ENCODE measurements at places on chromosomes 7 and 10. TPM values are rescaled to one million over a fixed set of nuclear protein-coding genes. Genes with fewer than 3 reads are reported as not detected.

GRCh38 chr10:99698504-99699080 lies 33.3 kb downstream of the COX15 start:
- no peak for DNase-seq

- peak; percentile 84 for DNase-seq
Measured at GRCh38 chr10:98446151-98446660, 529 bp downstream of the HPS1 start.

CDHR3 gene
- total RNA-seq: 4.0 TPM

ZNF138 gene
- 2.7 TPM for total RNA-seq

DNA sequence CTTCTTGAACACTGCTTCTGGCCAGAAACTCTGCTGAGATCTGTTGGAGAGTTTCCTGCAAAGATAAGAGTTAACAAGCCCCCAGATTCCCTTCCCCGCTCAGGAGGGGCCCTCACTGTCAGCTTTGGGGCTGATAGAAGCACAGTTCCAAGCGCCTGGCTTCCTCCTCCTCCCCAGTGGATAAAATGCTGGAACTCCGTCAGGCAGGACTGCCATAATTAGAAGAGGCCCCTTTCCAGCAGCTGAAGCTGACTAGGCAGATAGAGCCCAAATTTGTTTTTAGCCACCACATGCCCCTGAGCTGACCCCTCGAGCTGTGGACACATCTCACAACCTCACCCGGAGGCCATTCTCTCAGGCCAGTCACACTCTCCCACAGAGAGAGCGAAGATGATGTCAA lies 89.4 kb downstream of the TBXAS1 start:
- DNase-seq: no peak

TAS2R4 gene
- total RNA-seq: 2.2 TPM

LRRC4 gene
- 0.70 TPM for total RNA-seq

DNA sequence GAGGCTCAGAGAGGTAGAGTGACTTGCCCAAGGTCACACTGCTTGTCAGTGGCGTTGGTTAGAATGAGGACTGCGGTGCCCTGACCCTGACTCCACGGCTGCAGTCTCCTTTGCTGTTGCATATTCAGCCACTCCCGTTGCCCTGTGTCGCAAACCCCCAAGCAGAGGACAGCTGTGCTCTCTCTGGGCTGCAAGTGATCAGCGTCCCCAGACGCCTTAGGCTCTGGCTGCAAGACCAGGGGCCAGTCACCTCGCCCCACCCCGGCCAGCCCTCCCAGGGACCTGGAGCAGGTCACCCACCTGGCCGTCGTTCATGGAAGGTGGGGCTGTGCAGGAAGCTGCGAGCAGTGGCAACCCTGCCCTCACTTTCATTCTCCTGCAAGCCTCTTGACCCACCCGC lies 51.7 kb upstream of the NANOS1 start:
- DNase-seq: no peak

DNA sequence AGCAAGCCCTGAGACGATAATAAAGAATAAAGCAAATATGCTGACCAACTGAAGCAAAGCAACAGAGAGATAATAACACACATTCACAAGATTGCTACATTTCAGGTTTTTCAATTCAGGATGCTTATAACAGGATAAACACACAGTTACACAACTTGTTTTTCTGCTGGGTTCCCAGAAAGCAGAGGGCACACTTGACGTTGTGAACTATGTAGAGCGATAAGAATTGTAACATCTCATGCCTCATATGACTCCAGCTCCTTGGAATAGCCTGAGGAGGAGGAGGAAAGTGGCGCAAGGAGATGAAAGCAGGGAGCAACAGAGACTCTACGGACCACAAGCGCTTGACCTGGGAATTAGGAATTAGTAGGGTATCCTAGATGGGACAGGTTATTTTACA lies 201.7 kb downstream of the SKAP2 start:
- no peak for DNase-seq

DNA sequence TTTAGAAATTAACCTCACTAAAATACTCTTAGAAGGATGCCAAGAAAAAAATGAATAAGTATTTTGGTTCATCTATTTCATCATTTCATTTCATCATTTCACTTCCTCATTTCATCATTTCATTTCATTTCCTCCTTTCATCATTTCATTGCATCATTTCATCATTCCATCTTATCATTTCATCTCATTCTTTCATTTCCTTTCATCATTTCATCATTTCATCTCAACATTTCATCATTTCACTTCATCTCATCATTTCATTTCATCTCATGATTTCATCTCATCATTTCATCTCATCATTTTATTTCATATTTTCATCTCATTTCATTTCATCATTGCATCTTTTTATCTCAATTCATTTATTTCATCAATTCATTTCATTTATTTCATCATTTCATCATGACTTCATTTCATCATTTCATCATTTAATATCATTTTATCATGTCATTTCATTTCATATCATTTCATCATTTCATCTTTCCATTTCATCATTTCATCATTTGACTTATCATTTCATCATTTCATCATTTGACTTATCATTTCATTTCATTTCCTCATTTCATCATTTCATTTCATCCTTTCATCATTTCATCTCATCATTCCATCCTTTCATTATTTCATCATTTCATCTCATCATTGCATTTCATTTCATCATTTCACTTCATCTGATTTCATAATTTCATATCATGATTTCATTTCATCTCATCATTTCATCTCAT lies 129.9 kb downstream of the ZNF92 start:
- DNase-seq: no peak

ABCC2 gene
- 0.24 TPM for total RNA-seq

CDNF gene
- 2.9 TPM for total RNA-seq

HKDC1 gene
- 0.19 TPM for total RNA-seq

- no peak for DNase-seq
Measured at GRCh38 chr10:10870523-10871241, 147.0 kb upstream of the CELF2 start.

SEMA3D gene
- total RNA-seq: 19.4 TPM

C10orf88 gene
- 9.4 TPM for total RNA-seq

- no peak for DNase-seq
Measured at GRCh38 chr7:139885511-139885910, 56.4 kb downstream of the TBXAS1 start.

HOXA13 gene
- not detected for total RNA-seq

FFAR4 gene
- not detected for total RNA-seq

GRCh38 chr7:47032536-47032908 lies 549.4 kb downstream of the TNS3 start:
- no peak for DNase-seq

DNA sequence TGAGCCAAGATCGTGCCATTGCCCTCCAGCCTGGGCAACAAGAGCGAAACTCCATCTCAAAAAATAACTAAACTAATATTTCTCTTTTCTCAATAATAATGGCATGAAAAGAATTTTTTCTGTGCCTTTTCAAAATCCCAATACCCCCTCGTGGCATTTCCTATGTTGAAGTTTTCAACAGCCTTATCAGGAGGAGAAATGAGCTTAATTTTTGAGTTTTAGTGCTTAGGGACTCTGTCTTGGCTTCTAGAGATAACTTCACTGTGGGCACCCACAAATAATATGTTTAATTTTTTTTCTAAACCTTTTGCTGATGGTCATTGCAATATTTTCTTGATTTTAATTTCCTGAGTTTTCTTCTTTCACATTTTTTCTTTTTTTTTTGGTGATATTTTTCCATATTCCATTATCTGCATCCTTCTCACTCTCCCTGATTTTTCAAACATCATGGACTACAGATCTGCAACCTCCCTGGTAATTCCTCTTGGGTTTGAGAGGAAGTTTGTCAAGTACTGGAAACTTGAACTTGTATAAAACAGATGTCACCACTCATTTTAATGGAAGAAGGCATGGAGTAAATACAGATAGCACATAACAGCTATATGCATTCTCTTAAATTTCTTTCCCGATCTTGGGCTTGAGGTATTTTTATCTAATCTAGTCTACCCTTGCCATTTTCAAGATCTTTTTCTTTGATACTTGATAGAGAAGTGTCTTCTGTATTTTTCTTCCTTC lies 84.0 kb downstream of the KAT6B start:
- DNase-seq: no peak

DNA sequence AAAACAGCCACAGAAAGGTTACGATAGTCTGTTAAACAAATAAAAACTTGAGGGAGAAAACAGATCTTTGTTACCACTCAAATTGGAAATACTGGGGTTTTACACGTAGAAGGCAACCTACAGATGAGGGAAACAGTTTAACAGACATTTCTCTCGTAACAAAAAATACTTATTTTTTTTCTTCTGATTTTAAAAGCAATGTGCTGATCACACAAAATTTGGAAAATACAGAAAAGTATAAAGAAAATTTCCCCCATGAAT lies 211.7 kb downstream of the FAM107B start:
- DNase-seq: no peak

OR9A2 gene
- not detected for total RNA-seq

GRCh38 chr7:24456526-24457218 lies 116.6 kb upstream of the PALS2 start:
- no peak for DNase-seq

DNA sequence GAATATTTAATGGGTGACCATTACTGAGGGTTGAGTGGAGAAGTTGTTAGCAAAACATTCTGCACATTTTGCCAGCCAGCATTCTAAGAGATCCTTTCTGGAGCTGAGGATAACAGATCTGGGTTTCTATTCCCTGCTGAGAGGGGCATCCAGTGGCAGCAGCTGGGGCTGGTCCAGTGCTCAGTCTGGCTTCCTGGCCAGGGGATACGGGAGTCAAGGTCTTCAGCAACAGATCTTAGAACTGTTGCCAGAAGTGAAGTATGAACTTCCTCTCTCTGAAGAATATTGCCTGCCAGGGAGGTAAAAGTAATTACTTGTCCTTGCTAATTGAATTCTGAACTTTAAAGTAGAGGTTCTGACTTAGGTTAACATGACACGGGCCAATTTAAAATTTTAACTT lies 568.4 kb downstream of the REEP3 start:
- no peak for DNase-seq

DNA sequence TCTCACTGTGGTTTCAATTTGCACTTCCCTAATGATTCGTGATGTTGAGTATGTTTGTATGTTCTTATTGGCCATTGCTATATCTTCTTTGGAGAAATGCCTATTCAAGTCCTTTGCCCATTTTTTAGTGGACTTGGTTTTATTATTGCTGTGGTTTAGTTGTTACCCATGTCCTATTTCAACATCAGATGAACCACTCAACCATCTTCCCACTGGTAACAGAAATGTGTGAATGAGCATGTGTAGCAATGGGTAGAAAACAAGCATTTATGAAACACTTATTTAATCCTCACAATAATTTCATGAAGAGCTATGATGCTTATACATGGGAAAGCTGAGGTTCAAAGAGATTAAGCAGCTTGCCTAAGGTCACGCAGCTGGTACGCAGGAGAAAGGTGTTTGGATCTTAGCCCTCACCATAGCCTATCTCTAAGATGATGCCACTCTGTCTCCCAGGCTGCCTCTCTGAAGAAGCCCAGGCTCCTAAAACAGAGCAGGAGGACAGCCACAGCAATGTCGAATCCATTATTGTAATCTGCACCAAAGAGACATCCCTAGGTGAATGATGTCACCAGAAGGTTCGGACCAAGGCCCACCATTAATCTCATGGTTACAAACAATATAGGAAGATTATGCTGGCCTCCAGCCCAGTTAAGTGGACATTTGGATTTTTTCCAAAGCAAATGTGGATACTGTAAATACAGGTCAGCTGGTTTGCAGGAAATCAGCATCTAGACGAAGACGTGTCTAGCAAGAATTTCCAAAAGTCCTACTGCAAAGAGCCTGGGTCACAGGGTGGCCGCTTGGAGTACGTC lies 447.6 kb upstream of the ZMIZ1 start:
- no peak for DNase-seq

- DNase-seq: no peak
Measured at GRCh38 chr10:75021379-75022249, 89.8 kb upstream of the SAMD8 start.
